ENCODE measurements at places on chromosomes 11 and 22. TPM values are rescaled to one million over a fixed set of nuclear protein-coding genes. Genes with fewer than 3 reads are reported as not detected.

CDK2AP2 gene
- total RNA-seq: 41.2 TPM

HBB gene
- total RNA-seq: not detected

SLC16A8 gene
- not detected for total RNA-seq

KCNQ1OT1 gene
- 0.29 TPM for total RNA-seq

OR5P2 gene
- total RNA-seq: not detected

LSP1 gene
- total RNA-seq: 1.9 TPM

FAM83F gene
- not detected for total RNA-seq

TRABD gene
- 44.1 TPM for total RNA-seq

DRD2 gene
- total RNA-seq: not detected

HOATZ gene
- not detected for total RNA-seq

DEPDC5 gene
- 11.7 TPM for total RNA-seq

WEE1 gene
- 20.4 TPM for total RNA-seq

TBX10 gene
- not detected for total RNA-seq

GRK3 gene
- total RNA-seq: 3.7 TPM

DDIAS gene
- total RNA-seq: 3.5 TPM

POTEH gene
- not detected for total RNA-seq

FDXACB1 gene
- 3.7 TPM for total RNA-seq

MIF gene
- 481 TPM for total RNA-seq

OR51E1 gene
- not detected for total RNA-seq

CFL1 gene
- total RNA-seq: 1,937 TPM

CHST1 gene
- total RNA-seq: 1.4 TPM

NECTIN1 gene
- 4.1 TPM for total RNA-seq

OSBP2 gene
- total RNA-seq: not detected

All from myometrial cell (primary cell).